ENCODE measurements at places on chromosomes 5 and 9.
A peak's percentile ranks its signal among the peaks of the same experiment; 100 is the strongest.

GRCh38 chr9:134683714-134684374, 42.2 kb downstream of the COL5A1 start:
- DNase-seq = no peak

DNA sequence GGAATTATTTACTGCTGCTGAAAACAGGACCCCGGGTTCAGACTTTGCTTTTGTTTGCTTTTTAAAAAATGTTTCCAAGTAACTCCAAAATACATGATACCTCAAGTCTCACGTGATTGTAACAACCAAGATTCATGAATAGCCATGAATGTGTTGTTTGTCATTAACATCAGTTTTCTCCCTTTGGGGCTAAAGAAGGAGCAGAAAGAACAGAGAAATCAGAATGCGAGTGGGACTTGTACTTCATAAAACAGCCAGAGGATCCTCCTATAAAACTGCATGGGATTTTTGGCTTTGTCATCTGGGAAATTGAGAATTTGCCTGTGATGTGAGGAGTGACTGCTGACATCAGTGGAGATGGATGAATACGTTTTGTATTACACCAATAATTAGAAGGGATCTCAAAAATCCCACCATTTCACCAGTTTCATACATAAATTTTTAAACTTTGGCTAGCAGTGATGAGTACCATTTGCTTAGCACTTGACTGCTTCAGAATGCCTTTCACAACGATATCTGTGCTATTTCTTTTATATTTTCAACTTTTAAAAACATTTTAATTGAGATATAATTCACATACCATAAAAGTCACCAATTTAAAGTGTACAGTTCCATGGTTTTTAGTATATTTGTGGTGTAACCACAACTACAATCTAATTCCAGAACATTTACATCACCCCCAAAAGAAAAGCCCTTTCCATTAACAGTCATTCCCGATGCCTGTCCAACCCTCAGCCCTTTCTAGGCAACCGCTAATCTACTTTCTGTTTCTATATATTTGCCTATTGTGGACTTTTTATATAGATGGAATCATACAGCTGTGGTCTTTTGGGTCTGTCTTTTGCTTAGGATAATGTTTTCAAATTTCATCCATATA, 126.9 kb upstream of the ANKRD55 start:
- DNase-seq = peak; percentile 70

- DNase-seq = no peak
Observed at GRCh38 chr5:58666141-58666540, 83.3 kb downstream of the RAB3C start.

- no peak for DNase-seq
Observed at GRCh38 chr9:126146254-126147145, 180.1 kb upstream of the MVB12B start.

Measured in RCC 7860 (cell line).